ENCODE measurements at places on chromosomes 7 and 10. TPM values are rescaled to one million over a fixed set of nuclear protein-coding genes. Genes with fewer than 3 reads are reported as not detected.

DNA sequence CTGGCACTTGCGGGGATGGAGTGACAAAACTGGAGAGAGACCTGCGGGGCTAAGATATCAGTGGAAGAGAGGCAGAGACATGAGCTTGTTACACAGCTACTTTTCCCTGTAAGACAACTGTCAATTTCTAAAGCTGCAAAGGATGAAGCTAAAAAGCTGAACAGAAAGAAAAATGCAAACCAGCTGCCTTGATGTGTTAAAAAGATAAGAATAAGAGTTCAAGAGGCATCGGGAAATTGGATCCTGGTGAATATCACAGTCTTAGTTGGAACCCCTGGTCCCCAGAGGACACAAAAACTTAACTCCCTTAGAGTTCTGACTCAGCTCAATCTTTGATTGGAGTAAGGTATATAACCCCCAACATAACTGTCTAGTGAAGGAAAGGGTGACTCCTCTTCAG, 38.8 kb downstream of the VPS41 start:
- no peak for DNase-seq
- H3K4me3 ChIP-seq: no peak overlapping the region
- H3K27me3 ChIP-seq: no peaks in the 10 kb centered on the region
- H3K36me3 ChIP-seq: peaks cover 8% of the 10 kb centered on the region
- H3K4me1 ChIP-seq: no peaks in the 10 kb centered on the region

DNA sequence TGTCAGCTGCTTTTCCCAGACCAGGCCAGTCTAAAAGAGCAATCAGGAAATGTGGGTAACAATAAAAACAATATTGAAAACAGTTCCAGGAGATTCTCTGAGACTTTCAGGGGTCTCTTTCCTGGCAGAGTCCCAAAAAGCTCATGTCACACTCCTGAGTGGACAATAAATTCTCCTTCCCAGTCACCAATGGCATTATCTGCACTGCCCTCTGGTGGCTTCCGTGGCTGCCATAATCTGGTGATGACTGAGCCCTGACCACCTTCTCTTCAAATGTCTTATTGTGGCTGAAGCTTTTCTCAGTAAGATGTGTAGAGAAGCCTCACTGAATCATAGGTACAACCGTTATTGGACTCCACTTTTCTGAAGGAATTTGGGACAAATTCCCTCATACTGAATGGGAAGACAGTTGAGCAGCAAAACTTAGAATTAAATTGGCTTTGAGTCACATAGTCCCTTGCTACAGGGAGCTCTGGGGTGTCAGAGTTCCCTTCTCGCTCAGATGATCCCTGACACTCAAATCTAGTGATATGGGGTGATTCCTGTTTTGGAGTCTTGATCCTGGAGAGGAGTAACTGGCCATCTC, 24.4 kb upstream of the ASAH2 start:
- no peak overlapping the region for H3K4me3 ChIP-seq
- no peaks in the 10 kb centered on the region for H3K36me3 ChIP-seq
- no peaks in the 10 kb centered on the region for H3K4me1 ChIP-seq
- DNase-seq: peak; percentile 14
- peaks cover 3% of the 10 kb centered on the region for H3K27me3 ChIP-seq

- peak; percentile 12 for DNase-seq
- H3K27ac ChIP-seq: no peak overlapping the region
- no peak overlapping the region for H3K4me3 ChIP-seq
Measured at GRCh38 chr7:137836113-137836509, 10.7 kb downstream of the DGKI start.

DNA sequence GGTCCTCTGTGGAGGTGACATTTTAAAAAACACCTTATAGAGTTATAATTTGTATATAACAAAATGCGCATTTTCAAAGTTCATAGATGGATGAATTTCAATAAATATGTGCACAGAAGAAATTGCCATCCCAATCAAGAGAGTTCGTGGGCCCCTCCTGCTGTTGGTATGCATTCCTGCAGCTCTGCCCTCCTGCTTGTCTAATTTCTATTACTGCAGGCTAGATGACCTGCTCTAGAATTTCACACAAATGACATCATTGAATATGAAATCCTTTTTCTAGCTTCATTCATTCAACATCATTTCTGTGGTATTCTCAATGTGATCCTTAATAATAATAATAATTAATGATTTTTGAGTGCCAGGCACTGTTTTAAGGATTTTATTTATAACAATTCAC, 348.2 kb downstream of the SDK1 start:
- no peaks in the 10 kb centered on the region for H3K4me1 ChIP-seq
- H3K36me3 ChIP-seq: no peaks in the 10 kb centered on the region
- no peak overlapping the region for H3K27ac ChIP-seq

DNA sequence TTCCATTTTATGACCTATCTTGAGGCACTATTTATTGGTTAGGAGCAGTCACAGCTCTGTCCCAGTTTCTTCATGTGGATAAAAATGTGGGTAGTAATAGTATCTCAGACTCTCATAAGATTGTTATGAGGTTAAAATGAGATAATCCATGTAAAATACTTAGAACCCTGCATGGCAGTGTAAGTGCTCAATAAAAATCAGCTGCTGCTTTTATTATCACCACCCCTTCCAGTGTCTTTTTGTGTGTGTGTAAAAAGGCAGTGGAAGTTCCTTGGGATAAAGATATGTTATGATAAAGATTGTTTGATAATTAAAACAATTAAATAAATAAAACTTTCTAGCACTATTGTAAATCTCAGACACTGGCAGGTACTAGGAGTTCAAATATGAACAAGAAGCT, 15.5 kb downstream of the TES start:
- H3K27ac ChIP-seq: no peak overlapping the region
- peaks cover 9% of the 10 kb centered on the region for H3K4me1 ChIP-seq
- H3K4me3 ChIP-seq: no peak overlapping the region
- no peaks in the 10 kb centered on the region for H3K36me3 ChIP-seq
- DNase-seq: no peak

- peaks cover 9% of the 10 kb centered on the region for H3K27me3 ChIP-seq
- no peak overlapping the region for H3K27ac ChIP-seq
- H3K4me3 ChIP-seq: no peak overlapping the region
- DNase-seq: no peak
Measured at GRCh38 chr10:14327527-14327926, 3.2 kb downstream of the FRMD4A start.

- H3K36me3 ChIP-seq: peaks cover 57% of the 10 kb centered on the region
- H3K27me3 ChIP-seq: no peaks in the 10 kb centered on the region
- H3K27ac ChIP-seq: no peak overlapping the region
Measured at GRCh38 chr10:93333278-93333978, 148.7 kb downstream of the MYOF start.

DNA sequence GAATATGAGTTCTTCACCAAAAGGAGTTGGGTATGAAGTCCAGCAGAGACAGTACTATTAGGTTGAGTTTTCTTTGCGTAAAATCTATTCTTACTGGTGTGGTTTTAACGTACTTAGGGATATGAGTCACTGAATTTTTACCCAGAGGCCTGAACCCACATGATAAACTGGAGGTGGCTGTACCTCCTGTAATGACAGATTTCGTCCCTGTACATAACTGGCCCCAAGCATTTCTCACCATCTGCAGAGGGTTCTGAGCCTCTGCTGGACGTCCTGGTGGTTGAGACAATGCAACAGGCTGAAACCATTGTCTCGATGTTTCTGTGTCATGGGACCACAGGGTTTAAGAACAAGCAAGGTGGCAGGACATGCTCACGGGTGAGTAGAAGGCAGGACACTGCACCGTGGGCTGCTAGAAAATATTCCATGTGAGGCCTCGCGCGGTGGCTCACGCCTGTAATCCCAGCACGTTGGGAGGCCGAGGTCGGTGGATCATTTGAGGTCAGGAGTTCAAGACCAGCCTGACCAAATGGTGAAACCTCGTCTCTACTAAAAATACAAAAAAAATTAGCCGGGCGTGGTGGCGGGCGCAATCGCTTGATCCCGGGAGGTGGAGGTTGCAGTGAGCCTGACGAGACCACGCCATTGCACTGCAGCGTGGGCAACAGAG, 233.9 kb downstream of the DNAJB6 start:
- H3K4me3 ChIP-seq: no peak overlapping the region
- peaks cover 18% of the 10 kb centered on the region for H3K27me3 ChIP-seq
- no peak for DNase-seq
- no peaks in the 10 kb centered on the region for H3K36me3 ChIP-seq
- no peak overlapping the region for H3K27ac ChIP-seq

- no peak for DNase-seq
- H3K27ac ChIP-seq: no peak overlapping the region
- H3K36me3 ChIP-seq: no peaks in the 10 kb centered on the region
- H3K4me3 ChIP-seq: no peak overlapping the region
Measured at GRCh38 chr10:25078658-25079431, 62.4 kb downstream of the THNSL1 start.

DNA sequence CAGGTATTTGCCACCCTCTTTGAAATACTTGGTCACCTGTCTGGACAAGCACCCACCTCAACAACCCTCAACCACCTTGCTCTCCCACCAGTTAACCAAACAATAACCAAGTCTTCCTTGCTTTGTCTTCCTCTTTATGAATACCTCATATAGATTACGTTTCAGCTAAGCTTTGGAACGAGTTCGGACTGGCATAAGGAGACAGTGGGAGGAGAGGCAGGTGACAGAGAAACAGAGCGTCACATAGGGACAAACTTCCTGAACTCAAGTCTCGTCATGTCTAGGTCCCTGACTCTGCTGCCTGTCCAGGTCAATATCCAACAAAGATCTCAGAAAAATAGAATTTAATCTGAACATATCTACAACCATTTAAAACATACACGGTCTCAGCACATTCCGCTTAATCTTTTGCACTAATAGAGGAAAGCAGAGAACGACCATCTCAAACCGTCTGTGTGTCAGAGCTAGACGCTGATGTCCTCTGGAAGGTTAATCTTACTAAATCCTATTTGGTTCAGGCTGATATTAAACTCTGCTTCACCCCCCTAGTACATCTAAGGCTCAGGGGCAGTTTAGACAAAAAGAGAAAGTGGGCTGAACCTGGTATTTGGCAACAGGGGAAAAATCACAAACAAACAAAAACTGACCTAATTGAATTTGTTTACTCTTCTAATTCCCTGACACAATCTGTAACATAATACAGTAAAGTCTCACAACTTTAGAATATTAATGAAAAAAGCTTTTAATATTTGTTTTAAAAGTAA, 26.4 kb upstream of the SVOPL start:
- no peaks in the 10 kb centered on the region for H3K4me1 ChIP-seq
- no peak overlapping the region for H3K4me3 ChIP-seq
- H3K27ac ChIP-seq: no peak overlapping the region
- H3K27me3 ChIP-seq: no peaks in the 10 kb centered on the region

DNA sequence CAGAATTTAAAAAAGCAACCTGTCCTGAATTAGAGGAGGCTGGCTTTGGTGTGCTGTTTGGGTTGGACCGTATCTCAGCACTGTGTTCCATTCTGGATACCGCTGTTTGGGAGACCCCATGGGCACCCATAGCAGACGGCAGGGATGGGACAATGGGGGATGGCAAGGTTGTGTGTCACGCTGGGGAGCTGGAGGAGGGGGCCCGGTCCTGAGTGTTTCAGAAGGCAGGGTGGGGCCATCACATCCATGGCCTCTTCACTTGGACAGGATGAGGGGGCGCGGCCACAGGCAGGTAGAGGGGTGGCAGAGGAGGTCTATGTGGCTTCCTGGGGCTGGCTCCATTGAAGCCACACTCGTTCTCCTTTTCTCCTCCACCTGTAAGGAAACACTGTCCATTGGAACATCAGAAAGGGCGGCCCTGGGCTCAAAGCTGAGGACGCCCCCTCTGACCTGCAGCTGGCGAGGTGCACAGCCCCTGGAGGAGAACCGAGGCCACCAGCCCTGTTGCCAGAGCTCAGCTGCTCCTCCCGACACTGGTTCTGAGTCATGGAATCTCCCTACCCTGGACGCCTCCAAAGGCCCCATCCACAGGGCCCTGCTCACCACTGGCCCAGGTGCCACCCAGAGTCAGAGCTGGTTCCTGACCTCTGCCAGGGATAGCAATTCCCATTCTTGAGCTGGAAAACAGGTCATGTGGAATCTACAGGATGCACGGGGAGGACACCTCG, 587.3 kb downstream of the DNAJB6 start:
- no peaks in the 10 kb centered on the region for H3K4me1 ChIP-seq
- H3K27me3 ChIP-seq: peaks cover 2% of the 10 kb centered on the region
- H3K36me3 ChIP-seq: no peaks in the 10 kb centered on the region
- H3K27ac ChIP-seq: no peak overlapping the region
- H3K4me3 ChIP-seq: no peak overlapping the region
- DNase-seq: no peak

GRCh38 chr10:43942096-43942850, 293.6 kb upstream of the ZNF32 start:
- peaks cover 35% of the 10 kb centered on the region for H3K4me1 ChIP-seq
- H3K4me3 ChIP-seq: no peak overlapping the region
- peak; percentile 69 for DNase-seq
- no peaks in the 10 kb centered on the region for H3K36me3 ChIP-seq

- H3K36me3 ChIP-seq: no peaks in the 10 kb centered on the region
- no peak overlapping the region for H3K4me3 ChIP-seq
- H3K27ac ChIP-seq: no peak overlapping the region
Measured at GRCh38 chr7:104627516-104627915, 299.1 kb downstream of the LHFPL3 start.

DNA sequence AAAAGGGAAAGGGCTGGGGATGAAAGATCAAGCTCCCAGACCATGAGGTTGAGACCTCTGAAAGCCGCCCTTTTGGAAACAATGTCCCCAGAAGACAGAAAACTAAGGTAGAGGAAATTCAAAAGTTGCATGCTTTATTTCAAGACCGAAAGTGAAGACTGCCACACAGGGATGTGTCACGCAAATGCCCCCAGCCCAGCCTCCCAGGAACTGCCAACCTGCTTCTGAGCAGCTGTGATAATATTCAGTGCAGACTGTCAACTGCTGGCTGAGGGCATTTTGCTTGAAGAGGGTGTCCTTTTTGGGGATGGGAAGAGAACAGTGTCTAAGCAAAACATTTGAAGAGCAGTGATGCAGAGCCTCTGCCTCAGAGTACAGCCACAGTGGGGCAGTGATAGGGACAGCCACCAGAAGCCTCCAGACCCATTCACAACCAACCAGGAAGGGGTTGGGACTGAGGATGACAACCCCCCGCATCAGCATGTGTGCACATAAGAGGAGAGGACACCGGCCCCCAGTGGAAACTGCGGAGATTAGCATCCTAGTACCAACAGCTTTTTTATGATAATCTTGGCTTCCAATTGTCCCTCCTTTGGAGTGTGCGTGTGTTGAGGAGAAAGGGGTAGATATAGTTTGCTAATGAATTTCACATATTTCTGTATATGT, 34.7 kb upstream of the NFE2L3 start:
- no peaks in the 10 kb centered on the region for H3K4me1 ChIP-seq
- H3K4me3 ChIP-seq: no peak overlapping the region
- H3K27me3 ChIP-seq: peaks cover 13% of the 10 kb centered on the region
- no peaks in the 10 kb centered on the region for H3K36me3 ChIP-seq

DNA sequence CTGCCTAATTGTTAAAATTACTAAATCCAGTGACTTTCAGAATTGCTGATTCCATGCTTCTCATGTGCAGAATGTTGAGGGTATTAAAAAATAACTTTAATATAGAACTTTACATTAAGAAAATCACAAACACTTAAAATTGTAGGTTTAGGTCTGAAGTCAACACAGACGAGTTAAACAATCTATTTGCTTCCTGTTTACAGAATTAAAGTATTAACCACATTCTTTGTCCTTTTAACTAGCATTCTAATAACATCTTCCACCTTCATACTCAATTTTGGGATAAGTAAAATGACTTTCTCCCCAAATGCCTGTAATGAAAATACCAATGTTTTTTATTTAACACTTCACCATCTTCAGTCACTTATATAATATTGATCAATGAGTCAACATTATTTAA, 2.2 kb downstream of the ITGB1 start:
- no peaks in the 10 kb centered on the region for H3K27me3 ChIP-seq
- H3K4me3 ChIP-seq: no peak overlapping the region
- no peaks in the 10 kb centered on the region for H3K36me3 ChIP-seq
- DNase-seq: no peak

GRCh38 chr10:91298224-91298871, 77.9 kb downstream of the PCGF5 start:
- H3K4me1 ChIP-seq: peaks cover 7% of the 10 kb centered on the region
- H3K27ac ChIP-seq: no peak overlapping the region
- no peaks in the 10 kb centered on the region for H3K36me3 ChIP-seq

The RGS10 gene
- 45.7 TPM for polyA plus RNA-seq

The NME8 gene
- polyA plus RNA-seq: not detected
